ENCODE measurements at places on chromosomes 7 and 10.
A peak's percentile ranks its signal among the peaks of the same experiment; 100 is the strongest.

DNA sequence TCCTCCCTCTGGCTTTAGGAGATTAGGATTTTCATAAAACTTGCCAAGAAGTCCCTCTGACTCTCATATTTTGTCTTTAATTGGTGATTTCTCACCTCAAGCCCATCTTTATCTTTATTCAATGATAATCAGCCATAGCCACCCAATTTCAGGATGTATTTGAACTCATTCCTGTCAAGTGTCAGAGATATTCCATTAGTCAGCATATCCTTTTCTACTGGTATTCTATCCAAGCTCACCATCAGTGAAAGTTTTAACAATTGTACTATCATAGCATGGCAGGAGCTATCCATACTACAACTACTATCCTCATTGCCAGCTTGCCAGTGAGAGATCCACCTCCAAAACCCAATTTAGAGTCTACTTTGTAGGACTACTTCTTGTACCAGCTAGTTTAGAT lies 114.6 kb downstream of the GNAI1 start:
- DNase-seq, result no peak

GRCh38 chr7:24172856-24173255 lies 111.1 kb upstream of the NPY start:
- DNase-seq, result no peak

DNA sequence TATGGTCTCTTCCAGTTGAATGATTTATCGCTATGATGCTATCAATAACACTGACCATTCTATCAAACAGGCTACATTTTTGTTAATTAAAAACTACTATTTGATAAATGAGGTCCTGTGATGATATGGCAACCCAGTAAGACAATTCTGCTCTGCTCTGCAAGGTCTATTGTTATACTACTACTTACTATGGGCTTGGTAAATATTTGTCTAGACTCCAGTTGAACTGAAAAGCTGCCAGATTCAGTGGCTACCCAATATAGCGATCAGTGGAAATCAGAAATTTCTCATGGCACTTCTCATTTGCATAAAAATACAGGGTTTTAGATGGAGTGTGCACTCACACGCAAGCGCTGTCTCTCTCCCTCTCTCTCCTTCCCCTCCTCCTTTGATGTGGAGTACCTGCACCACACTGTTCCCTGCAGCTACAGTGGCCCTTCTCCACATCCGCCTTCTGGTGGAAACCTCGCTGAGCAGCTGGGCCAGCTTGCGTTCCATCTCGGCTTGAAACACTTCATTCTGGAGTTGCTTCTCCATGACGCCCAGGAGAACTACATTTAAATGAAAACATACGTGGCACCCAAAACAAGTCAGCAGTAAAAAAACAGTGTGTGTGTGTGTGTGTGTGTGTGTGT lies 77.9 kb downstream of the KIAA1549 start:
- DNase-seq, result peak; percentile 76

DNA sequence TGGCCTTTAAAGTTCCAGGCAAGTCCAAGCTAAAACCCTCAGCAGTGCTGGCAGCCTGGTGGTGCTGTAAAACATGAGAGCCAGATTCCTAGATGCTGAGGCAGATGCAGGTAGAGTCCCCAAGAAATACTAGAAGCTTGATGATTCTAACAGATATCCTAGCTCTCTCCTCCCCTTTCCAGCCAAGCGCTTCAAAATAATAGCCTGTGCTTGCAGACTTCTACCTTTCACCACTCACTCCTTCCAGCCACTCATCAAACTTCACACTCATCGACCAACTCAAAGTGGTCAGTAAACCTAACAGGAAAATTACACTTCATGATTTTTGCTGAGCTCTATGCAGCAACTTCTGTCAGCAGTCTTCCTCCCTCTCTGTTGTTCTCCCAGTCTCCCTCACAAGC lies 50.2 kb downstream of the LMBR1 start:
- DNase-seq, result no peak

- no peak for DNase-seq
These were observed 207.7 kb downstream of the MAGI2 start for GRCh38 chr7:79245623-79246249.

- DNase-seq, result no peak
These were observed 44.4 kb downstream of the LRRC4 start for GRCh38 chr7:127986581-127987521.

- no peak for DNase-seq
These were observed 77.5 kb upstream of the CUX1 start for GRCh38 chr7:101739775-101740398.

DNA sequence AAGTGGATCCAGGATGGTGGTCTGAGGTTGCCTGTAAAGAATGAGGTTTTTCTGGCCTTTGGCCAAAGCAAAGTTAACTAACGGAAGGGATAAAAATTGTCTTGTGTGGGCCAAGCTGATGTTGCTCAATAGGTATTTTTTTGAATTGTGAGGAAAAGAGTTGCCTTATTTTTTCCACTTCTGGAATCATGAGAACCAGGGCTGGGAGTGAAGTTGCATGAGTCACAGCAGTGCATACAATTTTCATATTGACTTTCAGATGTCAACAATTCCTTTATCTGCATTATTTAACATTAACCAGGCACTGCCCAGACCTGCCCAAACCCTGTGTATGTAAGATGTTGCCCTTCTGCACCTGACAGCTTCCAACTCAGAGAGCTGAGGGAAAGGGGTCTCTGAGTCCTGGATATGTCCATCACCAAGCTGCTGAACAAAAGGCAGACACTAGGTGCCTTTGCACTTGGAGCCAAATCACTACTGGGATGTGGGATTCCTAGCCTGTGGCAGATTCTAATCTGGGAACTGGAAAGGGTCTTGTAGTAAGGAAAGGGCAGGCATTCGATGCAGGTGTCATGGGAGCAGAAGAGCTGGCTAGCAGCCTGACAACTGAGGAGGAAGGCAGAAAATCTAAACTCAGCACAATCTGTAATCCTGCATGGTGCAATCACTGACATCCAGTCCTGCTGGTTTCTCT lies 52.3 kb upstream of the SLC35B4 start:
- DNase-seq, result no peak

DNA sequence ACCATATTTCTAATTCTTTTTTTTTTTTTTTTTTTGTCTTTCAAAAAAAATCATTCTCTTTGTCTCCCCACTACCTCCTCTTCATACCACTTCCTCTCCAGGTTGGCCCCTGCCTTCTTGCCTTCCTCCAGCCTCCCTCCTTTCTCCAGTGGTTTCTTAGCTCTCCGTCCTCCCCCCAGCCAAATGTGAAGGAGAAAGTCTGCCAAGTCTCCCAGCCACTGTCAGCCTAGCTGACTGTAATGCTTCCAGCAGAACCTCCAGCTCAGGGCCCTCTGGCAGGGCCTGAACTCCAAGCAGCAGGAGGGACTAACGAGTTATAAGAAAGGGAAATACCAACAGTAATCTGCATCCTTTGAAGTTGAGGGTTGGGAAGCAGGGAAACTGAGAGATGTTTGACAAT lies 35.5 kb upstream of the BICC1 start:
- no peak for DNase-seq

- DNase-seq, result no peak
These were observed 73.9 kb downstream of the KAT6B start for GRCh38 chr10:74900297-74900696.

- no peak for DNase-seq
These were observed 106.2 kb upstream of the DLX6 start for GRCh38 chr7:96899108-96899507.

Data from activated effector memory CD4-positive, alpha-beta T cell treated with Interleukin-2 at 50 U/mL for 16 hours (primary cell).